ENCODE measurements at places on chromosomes 6 and 20.

- DNase-seq, result no peak
Measured at GRCh38 chr6:116631379-116631990, 15.2 kb downstream of the RSPH4A start.

DNA sequence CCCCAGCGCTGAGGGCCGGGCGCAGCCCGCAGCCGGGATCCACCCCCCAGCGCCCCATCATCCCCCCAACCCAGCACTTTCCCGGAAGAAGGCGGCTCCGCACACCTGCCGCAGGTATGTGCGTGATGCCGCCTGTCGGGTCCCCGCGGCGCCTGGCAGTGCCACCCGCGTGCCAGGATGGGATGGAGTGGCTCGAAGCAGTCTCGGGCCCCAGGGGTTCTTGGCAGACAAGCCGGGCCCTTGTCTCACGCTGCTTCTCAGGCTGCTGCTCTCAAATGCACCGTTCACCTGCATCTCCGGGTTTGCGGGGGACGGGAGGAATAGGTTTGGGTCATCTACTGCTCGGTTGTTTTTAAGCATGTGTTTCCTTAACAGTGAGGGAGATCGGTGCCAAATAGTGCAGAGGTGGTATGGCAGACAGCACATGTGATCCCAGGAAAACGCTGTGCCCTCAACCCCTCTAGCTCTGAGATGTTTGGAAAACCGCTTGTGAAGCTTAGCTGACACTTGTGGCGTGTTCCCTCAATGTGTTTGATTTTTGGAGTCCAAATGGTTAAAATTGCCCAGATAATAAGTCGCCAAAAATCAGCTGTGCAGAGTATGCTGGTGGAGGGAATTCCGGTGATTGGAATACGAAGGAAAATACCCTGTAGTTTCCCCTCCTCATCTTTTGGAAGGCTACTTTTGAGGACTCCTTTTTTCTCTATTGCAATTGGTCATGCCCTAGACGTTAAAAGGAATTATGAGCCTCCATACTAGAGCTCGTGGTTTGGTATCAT is 926 bp downstream of the MYLIP start:
- peak; percentile 50 for DNase-seq

GRCh38 chr6:138092686-138093085 is 14.5 kb downstream of the PERP start:
- DNase-seq, result no peak

- no peak for DNase-seq
Measured at GRCh38 chr20:47273591-47274235, 82.8 kb downstream of the ZMYND8 start.

DNA sequence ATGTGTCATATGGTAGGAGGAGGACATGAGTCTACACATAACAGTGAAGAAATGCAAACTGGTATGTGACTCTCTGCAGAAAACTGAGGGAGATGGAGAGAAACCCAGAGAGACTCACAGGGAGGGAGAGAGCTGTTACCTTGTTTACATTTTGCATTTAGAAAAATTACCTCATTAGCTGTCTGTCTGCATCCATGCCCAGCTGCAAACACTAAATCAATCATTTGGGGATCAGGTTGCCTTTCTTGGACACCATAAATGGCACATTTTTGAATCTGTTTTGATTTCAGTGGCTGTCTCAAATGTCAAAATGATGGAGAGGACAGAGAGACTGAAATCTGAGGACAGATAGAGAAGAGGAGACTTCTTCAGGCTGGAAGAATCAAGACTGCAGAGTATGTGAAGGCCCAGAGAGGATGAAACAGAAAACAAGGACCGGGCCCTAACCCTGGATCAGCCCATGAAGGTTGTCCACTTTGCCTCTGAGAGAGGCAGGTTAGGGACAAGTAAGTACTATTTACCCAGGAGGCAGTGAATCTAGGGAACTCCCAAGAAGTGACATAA is 92.2 kb downstream of the UNC5CL start:
- DNase-seq, result no peak

DNA sequence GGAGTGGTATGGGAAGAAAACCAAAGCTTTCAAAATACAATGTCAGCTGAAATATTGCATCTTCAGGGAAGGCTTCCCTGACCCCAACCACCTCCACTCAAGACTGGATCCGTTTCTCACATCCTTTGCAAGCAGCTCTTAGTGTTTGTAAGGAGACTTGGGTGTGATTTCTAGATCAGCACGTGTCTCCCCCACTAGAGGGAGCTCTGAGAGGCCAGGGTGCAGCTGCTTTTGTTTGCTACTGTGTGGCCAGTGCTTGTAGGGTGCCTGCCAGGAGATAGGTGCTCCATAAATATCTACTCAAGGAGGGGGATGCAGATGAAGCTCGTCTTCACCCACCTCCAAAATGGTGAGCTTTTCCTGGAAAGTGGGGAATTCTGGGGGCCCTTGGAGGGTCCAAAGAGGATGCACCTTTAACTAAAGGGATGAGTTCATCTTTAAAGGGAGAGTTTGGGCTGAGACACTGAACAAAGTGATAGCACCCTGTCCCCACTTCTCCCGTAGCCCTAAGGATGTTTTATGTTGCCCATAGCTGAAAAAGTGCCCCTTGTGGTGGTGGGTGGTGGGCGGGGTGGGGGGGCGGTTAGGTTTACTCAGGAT is 52.6 kb upstream of the MAFB start:
- no peak for DNase-seq

DNA sequence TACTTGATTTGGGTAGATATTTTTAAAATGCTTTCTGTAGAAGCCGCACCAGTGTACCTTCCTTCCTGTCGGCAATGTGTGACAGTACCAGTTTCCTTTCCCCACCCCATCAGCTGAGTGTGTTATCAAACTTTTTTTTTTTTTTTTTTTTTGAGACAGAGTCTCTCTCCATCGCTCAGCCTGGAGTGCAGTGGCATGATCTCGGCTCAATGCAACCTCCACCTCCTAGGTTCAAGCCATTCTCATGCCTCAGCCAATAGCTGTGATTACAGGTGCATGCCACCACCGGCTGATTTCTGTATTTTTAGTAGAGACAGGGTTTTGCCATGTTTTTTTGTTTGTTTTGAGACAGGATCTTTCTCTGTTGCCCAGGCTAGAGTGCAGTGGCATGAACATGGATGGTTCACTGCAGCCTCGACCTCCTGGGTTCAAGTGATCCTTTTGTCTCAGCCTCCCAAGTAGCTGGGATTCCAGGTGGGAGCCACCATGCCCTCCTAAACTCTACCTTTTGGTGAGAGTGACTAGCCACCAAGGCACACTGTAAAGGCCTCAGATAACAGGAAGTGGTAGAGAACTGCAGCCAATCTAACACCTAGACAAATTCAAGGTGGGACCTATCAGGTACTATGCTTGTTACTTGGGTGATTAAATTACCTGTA is 26.5 kb upstream of the ZBTB22 start:
- DNase-seq, result no peak

DNA sequence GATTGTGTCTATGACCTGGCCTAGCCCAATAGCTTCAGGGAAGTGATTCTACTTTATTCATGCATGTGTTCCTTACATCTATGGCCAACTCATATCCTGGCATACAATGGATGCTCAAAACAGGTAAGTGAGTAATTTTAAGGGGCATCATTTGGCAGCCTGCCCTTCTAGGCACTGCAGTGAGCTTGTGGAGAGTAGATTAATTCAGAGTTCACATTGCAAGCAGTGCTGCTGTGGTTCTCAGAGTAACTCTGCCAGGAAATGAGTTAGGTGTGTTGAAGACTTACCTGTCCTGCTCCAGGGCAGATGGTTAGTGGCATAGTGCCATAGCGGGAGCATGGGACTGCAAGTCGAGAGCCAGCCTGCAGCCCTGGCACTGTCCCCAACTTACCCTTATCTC is 158.0 kb downstream of the SCP2D1 start:
- no peak for DNase-seq

GRCh38 chr6:51910851-51911250 is 176.6 kb downstream of the PKHD1 start:
- DNase-seq, result no peak

- no peak for DNase-seq
Measured at GRCh38 chr6:157711060-157711459, 112.0 kb upstream of the SNX9 start.

DNA sequence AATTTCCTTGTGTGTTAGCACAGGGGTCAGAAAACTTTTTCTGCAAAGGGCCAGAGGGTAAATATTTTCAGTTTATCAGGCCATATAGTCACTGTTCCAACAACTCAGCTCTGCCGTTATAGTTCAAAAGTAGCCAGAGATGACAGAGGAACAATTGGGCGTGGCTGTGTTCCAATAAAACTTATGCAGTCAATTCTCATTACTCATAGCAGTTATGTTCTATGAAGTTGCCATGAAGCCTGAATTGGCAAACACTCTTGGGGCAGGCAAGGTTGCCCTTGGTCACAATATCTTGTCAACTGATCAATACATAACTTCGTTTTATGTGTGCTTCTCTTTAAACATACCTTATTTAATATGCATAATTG is 304.2 kb downstream of the TFAP2C start:
- DNase-seq, result no peak

DNA sequence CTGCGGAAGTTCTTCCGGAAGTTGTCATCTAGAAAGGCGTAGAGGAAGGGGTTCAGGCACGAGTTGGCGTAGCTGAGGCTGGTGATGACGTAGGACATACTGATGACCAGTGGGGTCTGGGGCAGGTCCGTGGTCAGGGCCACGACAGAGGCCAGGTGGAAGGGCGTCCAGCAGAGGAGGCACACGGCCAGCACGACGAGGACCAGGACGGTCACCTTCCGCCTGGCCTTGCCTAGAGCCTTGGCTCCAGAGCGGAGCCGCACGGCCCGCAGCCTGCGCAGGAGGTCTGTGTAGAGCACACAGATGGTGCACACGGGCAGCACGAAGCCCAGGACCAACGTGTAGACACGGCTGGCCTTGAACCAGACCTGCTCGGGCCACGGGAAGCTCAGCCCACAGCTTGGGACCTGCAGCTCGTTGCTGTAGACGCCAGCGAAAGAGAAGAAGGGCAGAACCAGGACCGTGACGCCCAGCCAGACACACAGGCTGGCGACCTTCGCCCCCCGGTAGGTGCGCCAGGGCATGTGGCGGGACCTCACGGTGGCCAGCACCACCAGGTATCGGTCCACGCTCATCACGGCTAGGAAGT is 1.4 kb downstream of the NPBWR2 start:
- no peak for DNase-seq

DNA sequence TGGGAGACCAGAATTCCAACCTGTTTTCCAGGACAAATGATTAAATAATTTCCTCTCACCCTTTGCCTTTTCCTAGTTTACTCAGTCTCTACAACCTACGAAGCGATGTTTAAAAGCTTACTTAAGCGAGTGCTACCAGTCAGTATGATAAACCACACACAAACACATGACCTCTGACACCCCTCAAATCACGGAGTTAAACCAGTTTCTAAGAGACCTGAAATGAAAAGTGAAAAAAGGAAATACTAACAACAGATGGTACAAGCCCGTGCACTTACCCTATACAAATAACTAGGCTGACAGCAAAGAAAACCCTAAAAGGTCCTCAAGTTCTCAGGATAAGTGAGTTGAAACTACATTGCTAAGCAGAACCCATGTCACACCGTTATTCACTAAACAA is 7.7 kb downstream of the TNFRSF21 start:
- no peak for DNase-seq

Measured in putamen (tissue), 1 donor.